SK-N-DZ (cell line): ENCODE measurements at places on chromosomes 2 and 18.
A peak's percentile ranks its signal among the peaks of the same experiment; 100 is the strongest.

DNA sequence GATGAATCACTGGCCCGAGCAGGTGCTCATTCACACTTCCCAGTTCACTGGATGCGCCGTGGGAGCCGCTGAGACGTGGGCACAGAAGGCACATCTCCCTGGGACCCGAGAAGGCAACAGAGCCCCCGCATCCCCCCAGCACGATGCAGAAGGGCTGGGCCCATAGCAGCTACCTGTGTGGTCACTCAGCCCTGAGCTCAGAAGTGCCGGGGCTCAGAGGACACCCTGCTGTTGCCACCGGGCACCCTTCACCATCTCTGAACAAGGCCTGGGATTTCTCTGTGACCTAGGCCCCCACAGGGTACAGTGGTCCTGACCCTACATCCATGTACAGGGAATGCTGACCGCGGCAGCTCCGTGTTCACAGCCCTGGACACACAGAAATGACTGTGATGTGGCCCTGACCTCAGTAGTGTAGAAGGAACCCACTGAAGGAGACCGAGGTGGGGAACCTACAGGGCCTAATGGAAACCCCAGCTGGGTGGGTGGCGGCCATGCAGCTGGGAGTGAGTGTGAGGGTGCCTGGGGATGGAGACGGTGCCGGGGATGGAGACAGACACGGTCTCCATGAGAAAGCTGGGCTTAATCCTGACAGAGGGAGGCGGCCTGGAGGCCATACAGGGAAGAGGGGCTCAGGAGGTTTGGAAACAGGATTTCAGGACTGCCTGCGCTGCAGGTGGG is 111.9 kb upstream of the OTOS start:
- DNase-seq = no peak

DNA sequence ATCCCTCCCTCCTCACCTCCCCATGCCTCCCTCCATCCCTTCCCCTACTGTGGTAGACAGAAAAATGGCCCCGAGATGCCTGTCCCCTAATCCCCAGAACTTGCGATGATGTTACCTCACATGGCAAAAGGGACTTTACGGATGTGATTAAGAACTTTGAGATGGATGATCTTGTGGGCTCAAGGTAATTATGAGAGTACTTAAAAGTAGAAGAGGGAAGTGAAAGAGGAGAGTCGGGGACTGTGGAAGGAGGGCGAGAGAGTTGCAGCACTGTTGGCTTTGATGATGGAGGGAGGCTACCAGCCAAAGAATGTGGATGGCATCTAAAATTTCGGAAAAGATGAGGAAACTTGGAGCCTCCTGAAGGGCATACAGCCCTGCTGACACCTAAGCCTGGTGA is 66.5 kb downstream of the AGAP1 start:
- DNase-seq = no peak

DNA sequence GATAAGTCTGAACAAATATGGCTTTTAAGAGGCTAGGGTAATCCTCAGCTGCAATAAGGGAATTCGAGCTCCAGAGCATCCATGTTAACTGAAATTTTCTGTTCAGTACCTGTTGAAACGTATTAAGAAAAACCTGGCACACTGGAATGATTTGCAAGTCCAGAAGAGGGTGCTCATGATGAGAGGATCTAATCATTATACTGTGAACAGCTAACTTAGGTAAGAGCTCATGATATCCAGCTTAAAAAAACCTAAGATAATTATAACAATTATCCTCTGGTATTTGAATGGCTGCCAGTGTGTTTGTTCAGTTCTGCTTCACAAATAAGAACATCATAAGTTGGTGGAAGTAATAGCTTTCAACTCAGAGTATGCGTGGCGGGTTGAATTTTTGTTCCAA is 1118.3 kb upstream of the DDX18 start:
- DNase-seq = no peak

DNA sequence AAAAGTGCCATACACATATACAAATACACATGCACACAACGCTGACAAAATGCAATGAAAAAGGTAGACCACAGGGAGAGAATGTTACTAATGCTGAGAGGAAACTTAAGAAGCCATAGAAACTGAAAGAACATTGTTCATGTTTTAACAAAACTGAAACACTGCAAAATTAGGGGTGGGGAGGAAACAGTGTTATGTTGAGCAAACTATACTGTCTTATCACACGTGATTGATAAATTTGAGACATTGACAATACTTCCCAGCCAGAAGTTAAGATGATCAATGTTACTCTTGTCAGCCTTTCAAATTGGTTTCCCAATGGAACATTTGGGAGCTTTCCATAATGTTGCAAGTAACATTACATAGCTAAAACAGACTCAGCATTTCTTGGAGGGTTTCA is 165.5 kb downstream of the L3MBTL4 start:
- no peak for DNase-seq

DNA sequence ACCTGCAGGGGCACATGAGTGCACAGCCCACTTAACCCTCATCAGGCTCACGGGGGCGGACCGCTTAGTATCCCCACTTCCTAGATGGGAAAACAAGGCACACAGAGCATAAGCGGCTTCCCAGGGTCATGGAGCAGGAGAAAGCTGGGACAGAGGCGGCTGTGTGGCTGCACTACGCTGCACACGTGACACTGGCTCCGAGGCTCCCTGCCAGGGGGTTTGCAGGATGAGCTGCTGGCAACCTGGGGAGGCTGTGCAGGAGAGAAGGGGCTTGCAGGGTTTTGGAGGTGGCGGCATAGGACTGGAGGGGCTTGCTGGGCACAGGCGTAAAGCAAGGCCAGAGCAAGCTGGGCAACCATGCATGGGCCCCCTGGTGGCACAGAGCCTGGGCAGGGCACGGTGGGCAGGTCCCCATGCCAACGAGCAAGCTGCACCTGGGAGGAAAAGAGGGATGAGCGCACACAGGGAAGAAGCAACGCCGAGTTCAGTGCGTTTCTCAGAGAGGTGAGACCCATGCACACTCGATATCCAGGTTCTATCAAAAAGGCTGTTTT is 268.6 kb downstream of the HDAC4 start:
- no peak for DNase-seq

DNA sequence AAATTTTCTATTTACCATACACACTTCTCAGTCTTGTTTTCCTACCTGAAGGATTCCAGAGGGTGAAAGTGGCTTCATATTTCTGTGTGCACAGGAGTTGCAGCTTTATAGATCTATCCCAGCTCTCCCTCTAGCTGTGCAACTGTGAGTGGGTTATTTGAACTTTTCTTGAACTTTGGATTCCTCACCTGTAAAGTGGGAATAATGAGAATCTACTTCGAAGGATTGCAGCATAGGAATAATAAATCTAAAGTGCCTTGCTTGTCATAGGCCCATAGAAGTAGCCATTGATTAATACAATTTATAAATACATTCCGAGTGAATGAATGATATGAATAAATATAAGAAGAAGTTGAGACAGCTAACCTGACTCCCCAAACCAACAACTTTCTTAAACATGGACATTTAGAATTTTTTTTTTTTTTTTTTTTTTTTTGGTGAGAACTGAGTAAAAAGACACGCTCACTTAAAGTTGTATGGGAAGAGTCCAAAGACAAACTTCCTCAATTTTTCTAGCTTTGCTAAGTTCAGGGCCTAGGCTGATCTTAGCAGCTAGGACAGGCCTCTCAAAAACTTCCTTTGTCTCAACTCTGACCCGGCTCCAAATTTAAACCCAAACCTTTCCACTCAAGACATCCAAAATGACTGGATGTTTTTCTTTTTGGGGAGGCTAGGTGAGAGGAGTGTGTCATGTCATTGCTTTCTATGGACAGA is 203.3 kb upstream of the FBXO11 start:
- no peak for DNase-seq

- DNase-seq = no peak
These were observed 110.8 kb downstream of the MCFD2 start for GRCh38 chr2:46804794-46805193.

- DNase-seq = no peak
These were observed 662.6 kb upstream of the ACVR2A start for GRCh38 chr2:147182260-147182659.

GRCh38 chr2:168062054-168062453 is 185.3 kb downstream of the STK39 start:
- no peak for DNase-seq

DNA sequence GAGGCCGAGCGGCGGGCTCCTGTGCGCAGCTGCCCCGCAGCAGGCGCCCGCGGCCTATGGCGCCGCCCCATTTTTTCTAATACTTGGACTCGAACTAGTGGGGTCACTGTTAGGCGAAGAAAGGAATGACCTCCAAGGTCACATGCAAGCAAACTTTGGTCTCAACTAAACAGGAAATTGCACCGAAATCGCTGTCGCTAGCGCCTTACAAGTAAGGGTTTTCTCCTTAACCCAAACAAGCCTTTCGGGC is 339 bp downstream of the ACAA2 start:
- DNase-seq = peak; percentile 18

DNA sequence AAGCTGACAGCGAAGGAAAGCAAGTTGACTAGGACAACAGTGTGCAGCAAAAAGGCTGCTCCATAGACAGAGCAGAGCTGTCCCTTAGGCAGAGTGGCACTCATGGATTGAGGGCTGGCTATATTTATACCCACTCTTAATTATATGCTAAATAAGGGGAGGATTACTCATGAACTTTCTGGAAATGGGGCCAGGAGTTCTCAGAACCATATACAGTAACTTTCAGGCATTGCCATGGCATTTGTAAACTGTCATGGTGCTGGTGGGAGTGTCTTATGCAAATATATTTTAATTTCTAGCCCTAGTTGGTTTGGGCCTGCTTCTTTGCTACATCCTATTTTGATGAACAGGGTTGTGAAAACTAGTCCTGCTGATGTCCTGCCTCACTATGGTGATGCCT is 279.5 kb upstream of the MGAT5 start:
- DNase-seq = no peak

- no peak for DNase-seq
These were observed 5.2 kb downstream of the GBX2 start for GRCh38 chr2:236162882-236163470.

DNA sequence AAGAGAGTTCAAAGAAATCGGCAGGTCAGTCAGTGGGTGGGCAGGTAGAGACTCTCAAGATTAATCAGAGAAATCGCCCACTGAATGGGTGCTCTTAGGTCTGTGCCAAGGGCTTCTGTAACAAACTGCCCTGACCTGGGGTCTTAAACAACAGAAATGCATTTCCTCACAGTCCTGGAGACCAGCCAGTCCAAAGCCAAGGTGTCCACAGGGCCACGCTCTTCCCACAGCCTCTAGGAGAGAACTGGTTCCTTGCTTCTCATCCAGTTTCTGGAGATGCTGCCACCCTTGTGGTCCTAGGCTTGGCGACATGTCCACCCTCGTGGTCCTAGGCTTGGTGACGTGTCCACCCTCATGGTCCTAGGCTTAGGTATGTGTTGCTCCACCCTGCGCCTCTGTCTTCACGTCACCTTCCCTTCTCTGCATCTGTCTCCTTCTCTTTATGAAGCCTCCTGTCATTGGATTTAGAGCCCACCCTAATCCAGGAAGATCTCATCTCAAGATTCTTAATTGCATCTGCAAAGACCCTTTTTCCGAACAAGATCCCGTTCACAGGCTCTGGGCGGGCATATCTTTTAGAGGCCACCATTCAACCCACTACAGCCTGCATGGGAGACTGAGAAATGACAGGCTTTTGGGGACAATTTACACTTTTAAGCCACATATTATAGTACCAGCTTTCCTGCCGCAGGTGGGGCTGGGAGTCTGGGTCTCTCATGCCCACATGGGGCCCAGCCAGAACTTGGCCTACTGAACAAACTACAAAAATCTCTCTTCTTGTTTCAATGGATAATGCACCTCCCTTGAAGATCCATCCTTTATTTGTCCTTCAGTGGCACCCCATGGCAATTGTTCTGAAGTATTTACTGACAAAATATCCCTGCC is 161.3 kb downstream of the ASB1 start:
- DNase-seq = no peak

DNA sequence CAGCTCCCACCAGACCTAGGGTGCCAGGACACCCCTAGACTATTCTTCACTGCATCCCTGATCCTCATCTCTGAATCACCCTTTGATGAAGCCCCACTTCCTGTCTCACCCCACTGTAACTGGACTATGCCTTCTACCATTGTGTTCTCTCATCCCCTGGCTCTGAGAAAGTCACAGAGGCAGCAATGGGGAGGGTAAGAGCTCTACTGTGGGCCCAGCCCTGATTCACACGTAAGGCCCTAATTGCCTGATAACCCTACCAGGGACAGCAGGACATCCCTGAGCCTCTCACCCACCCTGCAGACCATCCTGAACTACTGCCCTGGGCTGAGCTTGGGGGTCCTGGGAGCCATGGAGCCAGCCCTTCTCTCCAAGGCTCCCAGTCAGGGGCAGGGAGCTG is 1.5 kb upstream of the PROM2 start:
- no peak for DNase-seq

DNA sequence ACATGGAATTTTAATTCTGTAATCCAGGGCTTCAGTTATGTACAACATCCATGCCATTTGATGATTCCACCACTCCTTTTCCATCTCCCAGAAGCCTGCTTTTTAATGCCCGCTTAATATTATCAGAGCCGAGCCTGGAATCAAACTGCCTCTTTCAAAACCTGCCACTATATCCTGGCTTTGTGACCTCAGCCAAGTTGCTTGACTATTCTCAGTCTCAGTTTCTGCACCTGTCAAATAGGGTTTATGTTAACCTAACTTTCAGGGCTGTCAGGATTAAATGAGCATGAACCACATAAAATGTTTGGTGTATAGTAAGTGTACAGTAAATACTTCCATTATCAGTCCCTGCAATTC is 108.7 kb downstream of the XRCC5 start:
- DNase-seq = no peak

DNA sequence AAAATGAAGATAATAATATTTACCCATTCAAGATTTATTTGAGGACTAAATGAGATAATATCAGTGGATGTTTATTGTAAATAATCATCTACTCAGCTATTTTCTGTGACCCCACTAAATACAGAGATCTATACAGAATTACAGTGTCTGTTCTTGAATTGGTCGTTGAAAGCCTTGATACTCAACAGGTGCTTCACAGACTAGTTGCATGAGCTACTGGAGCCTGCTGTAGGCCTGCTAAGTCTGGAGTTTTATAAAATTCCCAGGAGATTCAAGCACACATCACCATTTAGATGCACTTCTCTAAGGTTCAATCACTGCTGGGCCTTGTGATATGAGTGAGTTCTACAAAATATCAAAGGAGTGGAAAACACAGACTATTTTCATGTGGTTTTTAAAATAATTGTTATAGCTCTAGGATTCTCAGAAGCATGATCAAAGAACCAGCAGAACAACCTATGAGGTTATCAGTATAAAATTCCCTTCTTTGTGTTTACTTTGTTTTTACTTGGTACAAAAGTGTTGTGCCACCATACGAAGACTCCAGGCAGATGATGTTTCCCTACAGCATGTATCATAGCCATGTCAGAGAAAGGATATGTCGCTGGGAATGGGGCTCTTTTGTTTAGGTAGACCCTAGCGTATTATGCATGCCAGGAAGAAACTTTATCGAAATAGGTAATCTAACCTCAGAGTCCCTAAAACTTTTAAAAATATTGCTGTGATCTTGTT is 7.1 kb downstream of the SULT1C4 start:
- no peak for DNase-seq
